Activated CD4-positive, alpha-beta memory T cell treated with anti-CD3 and anti-CD28 coated beads for 36 hours (primary cell): ENCODE measurements at places on chromosomes 4 and X.

GRCh38 chr4:79651456-79651855 lies 243.4 kb upstream of the GK2 start:
- no peak for DNase-seq

- DNase-seq = no peak
Observed at GRCh38 chr4:43394976-43395375, 502.5 kb downstream of the GRXCR1 start.

DNA sequence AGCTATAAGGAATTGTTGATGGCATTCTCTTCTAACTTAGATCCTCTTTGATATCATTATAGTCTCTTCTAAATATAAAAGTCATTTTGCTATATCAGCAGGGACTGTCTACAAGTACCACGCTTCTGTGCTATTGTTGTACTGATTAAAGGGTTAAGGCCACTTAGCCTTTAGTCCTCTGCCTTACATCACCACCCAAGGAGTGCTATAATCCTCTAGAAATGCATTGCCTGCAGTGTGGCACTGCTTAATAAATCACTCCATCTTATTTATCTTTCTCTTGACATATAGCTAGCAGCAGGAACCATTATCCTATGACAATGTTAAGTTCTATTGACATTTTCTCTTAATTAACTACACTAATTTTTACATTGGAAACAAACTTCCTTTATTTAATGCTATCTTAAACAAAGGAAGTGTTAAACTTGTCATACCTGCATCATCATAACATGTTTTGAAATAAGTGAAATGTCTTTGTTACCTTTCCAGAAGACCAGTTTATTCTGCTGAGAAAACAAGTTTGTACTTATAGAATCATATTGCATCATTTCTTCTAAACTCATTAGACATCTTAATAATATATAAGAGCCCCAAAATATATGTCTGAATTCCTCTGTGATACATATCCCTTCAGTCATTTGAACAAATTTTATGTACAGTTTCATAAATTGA lies 360.9 kb upstream of the ATOH1 start:
- no peak for DNase-seq

DNA sequence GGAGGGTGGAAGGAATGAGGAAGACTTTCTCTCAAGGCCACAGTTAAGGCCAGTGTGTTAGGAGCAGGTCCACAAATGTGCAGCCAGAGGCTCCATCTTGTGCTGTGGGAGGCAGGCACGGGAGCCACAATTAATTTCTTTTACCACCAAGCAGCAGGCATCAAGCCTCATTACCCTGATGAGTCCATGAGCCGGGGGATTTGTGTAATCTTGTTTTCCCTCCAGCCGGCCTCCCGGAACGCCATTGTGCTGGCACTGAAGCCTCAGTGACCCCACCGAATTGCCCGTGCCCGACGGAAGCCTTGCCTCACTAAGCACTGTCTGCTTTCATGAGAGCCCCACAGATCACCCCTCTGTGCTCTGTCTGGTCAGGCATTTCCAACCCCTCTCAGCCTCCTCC lies 154.7 kb upstream of the STX18 start:
- DNase-seq = no peak

DNA sequence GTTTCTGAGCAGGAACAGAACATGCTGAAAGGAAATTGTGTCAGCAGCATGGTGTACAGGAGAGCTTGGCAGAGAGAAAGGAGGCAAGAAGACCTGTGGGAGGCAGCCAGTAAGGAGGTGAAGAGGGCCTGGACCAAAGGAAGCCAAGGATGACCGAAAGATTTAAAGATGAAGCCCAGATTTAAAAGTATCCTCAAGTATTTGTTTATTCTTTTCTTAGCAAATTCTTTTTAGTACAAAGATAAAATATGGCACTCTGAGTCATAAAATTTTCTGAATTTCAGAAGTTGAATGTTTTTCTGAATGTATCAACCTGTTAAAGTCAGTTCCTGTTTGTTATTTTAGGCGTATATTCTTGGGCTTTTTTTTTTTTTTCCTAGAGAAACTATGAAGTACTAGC lies 3.5 kb downstream of the PKD2 start:
- no peak for DNase-seq

DNA sequence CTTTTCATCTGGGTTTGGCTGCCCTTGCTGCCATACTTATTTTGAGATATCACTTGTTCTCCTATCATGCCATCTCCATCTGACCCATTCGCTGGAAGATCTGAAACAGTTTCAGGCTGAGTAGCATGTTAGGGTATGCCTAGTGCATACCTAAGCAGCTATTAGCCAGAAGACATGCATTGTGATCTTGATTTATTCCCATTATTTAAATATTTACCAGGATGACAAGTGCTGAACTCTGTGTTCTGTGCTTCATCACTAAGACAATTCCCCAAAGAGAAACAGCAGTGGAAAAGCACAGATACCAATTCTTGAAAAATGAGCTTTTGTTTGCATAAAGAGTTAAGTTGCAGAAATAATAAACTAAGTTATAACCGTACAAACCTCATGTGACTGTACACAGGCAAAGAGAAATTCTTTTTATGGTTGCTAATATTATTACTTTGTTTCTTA lies 271.0 kb upstream of the ARSJ start:
- no peak for DNase-seq

- no peak for DNase-seq
Observed at GRCh38 chr4:122715221-122715620, 17.3 kb upstream of the BBS12 start.

DNA sequence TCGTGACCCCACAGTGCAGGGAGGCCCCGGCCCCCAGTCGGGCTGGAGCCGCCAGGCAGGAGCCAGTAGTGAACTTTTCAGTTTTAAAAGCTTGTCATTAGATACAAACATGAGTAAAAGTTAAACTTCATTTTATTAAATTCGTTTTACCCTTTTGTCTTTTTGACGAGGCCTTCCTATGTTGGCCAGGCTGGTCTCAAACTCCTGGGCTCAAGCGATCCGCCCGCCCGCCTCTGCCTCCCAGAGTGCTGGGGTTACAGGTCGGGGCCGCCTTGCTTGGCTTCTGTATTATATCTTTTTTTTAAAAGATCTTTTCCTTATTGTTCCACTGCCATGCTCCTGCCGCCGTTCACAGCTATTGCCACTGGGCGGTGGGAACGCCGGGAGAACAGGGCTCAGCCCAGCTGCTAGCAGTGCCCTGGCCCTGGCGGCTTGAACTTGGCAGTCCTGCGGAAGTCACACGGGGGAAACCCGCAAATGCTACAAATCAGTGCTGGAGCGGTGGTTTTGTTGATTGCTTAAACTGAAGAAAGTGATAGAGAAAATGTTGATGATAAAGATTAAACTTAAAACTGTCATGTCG lies 968 bp upstream of the NELFA start:
- DNase-seq = peak; percentile 68

DNA sequence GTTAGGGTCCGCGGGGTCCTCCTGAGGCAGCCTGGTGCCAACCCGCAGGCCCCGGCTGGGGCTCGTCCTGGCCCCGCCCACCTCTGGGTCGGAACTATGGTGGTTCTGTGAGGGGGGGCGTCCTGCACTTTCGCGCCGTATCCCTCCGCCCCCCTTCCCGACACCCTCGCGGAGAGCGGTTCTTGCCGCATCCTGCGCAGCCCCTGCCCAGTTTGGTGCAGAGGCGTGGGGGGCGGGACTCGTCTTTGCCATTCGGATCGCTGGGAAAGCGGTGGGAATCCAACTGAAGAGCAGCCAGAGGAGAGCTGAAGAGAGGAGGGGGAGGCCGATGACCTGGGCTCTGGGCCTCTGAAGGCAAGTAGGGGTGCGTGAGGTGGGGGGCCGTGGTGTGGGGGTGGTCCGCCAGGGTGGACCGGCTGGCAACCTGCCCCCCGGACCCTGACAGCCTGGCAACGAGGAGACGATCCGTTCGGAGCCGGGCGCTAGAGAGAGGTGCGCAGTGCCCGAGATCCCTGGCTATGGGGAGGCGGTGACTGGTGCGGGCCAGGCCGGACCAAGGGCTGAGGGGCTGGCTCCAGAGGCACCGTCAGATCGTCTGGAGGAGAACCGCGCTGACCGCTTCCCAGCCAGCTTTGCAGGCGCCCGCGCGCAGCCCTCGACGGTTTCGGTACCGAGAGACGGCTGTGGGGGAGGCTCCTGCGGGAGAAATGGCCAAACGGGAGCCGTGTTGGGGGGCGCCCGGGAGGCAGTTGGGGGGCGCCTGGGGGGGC lies at the start of gene GPRASP1:
Gene GPRASP1, plus strand, starts transcription at position 242 of the 770 bp plus-strand sequence. CDS start 2,431 bp downstream, outside the sequence.
- peak; percentile 55 for DNase-seq

- no peak for DNase-seq
Observed at GRCh38 chr4:61254406-61254805, 54.3 kb downstream of the ADGRL3 start.

GRCh38 chrX:40945361-40945713 lies 139.9 kb upstream of the USP9X start:
- no peak for DNase-seq

DNA sequence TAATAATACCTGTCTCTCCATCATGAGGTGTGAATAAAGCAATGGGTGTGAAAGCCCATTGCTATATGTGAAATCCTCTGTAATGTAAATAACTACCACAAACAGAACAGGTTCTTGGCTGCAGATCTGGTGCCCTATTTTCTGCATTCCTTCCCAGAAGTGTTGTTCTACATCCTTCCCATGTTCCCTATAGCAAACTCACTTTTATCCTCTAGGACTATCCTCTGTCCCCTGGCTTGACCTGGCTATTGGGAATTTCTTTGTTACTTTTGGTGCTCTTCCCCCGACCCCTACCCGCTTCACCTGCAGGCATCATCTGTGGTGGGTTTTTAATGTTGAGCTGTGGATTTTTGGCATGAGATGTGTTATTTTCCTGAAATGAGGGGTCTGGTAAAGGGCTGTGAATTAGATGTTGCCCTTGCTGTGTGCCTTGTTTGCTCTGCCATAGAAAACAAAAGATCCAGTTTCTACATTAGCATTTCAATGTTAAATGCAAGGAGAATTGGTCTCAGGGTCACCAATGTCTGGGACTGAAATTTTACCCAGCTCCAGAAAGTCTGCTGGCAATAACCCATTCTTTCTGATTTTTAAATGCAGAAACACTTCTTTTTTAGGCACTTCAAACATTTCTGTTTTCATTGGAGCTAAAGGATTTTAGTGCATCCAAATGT lies 13.6 kb upstream of the FREM3 start:
- no peak for DNase-seq

GRCh38 chr4:47640911-47641310 lies 155.8 kb downstream of the ATP10D start:
- DNase-seq = no peak
